Osteocyte (in vitro differentiated cells): ENCODE measurements at places on chromosomes 2 and 18. TPM values are rescaled to one million over a fixed set of nuclear protein-coding genes. Genes with fewer than 3 reads are reported as not detected.
A peak's percentile ranks its signal among the peaks of the same experiment; 100 is the strongest.

The BARD1 gene
- total RNA-seq, result 15.5 and 17.0 TPM in 2 replicates

GRCh38 chr2:10486601-10487079 lies 38.5 kb upstream of the ODC1 start:
- H3K4me3 ChIP-seq, result no peak overlapping the region
- peak; percentile 68 for DNase-seq
- peaks cover 61% of the 10 kb centered on the region for H3K27me3 ChIP-seq
- peaks cover 9% of the 10 kb centered on the region for H3K4me1 ChIP-seq

DNA sequence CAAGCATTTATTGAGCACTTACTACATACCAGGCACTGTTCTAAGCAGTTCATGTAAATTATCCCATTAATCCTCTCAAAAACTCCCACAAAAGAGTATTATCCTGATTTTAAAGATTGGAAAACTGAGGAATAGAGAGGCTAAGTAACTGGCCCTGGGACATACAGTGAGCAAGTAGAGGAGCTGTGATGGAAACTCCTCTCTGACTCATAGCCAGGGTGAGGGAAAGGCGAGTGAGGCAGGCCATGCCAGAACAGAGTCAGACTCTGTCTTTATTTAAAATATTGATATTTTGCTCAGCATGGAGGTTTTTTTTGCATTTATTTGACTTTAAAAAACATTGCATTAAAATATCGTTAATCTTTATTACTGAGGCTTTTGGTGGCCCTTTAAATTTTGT lies 208.0 kb downstream of the LOXHD1 start:
- no peaks in the 10 kb centered on the region for H3K36me3 ChIP-seq
- DNase-seq, result no peak
- H3K4me1 ChIP-seq, result no peaks in the 10 kb centered on the region
- H3K4me3 ChIP-seq, result no peak overlapping the region
- H3K27ac ChIP-seq, result no peak overlapping the region

The DSC1 gene
- not detected in 2 replicates for total RNA-seq
